HepG2 (cell line): ENCODE measurements at places on chromosomes 6 and 20. TPM values are rescaled to one million over a fixed set of nuclear protein-coding genes. Genes with fewer than 3 reads are reported as not detected.

DNA sequence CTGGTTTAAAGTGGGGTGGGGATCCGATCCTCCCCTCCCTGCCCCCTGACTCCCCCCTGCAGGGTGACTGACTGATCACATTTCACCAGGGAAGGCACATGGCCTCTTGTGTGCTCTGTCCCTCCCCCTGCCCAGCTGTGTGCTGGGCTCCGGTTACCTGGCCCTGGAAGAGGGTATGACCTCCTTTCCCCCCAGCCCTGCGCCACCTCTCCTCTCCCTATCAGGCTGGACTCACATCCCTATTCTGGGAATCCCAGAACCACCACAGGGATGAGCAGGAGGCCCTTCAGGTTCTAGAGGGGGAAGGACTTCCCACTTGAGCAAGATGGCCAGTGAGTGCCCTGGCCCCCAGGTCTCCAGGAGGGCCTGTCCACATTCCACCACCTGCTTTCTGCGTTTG lies 2.1 kb upstream of the IP6K3 start:
- H3K4me1 ChIP-seq, result peaks cover 65% of the 10 kb centered on the region
- no peaks in the 10 kb centered on the region for H3K36me3 ChIP-seq
- H3K27ac ChIP-seq, result no peak overlapping the region
- DNase-seq, result no peak

DNA sequence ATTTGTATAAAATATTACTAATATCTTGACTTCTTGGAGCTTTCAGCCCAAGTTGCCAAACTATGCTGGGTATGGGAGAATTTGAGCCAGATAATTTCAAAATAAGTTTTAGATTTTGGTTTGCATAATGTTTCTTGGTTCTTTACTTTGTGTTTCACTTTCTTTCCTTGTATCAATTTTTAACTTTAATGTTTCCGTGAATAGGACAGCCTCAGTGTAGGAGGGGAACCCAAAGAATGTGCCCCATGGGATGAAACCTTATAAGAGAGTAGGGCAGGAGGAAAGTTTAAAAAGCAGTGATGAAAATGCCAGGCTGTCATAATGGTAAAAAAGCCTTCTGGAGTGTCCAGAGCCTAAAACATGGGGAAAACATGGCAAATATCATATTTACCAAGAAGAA lies 252.4 kb upstream of the IRAK1BP1 start:
- H3K4me3 ChIP-seq, result no peak overlapping the region
- no peaks in the 10 kb centered on the region for H3K27me3 ChIP-seq
- H3K4me1 ChIP-seq, result no peaks in the 10 kb centered on the region
- H3K27ac ChIP-seq, result no peak overlapping the region
- DNase-seq, result no peak

- no peak overlapping the region for H3K27ac ChIP-seq
- H3K36me3 ChIP-seq, result no peaks in the 10 kb centered on the region
Observed at GRCh38 chr6:89310929-89311328, 4.2 kb downstream of the GABRR2 start.

DNA sequence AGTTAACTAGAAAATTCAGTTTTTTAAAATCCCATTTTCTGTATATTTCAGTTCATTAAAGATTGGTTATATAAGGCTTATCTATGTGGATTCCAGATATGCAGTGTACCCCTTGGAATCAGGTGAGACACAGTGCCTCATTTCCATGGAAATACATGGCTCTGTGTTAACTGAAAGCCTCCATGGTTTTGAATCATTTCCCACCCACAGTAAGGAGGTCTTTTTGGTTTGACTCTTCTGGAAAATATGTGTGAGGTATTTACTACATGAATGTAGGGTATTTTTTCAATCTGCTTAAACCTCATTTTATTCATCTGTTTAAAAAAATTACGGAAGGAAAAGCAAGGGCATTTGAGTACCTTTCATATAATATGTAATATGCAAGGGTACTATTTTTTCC lies 25.5 kb downstream of the RNF144B start:
- no peak overlapping the region for H3K4me3 ChIP-seq
- DNase-seq, result no peak
- H3K4me1 ChIP-seq, result peaks cover 10% of the 10 kb centered on the region
- H3K27me3 ChIP-seq, result no peaks in the 10 kb centered on the region
- no peak overlapping the region for H3K27ac ChIP-seq
- H3K36me3 ChIP-seq, result no peaks in the 10 kb centered on the region; the same call in 1 of the 2 replicates

DNA sequence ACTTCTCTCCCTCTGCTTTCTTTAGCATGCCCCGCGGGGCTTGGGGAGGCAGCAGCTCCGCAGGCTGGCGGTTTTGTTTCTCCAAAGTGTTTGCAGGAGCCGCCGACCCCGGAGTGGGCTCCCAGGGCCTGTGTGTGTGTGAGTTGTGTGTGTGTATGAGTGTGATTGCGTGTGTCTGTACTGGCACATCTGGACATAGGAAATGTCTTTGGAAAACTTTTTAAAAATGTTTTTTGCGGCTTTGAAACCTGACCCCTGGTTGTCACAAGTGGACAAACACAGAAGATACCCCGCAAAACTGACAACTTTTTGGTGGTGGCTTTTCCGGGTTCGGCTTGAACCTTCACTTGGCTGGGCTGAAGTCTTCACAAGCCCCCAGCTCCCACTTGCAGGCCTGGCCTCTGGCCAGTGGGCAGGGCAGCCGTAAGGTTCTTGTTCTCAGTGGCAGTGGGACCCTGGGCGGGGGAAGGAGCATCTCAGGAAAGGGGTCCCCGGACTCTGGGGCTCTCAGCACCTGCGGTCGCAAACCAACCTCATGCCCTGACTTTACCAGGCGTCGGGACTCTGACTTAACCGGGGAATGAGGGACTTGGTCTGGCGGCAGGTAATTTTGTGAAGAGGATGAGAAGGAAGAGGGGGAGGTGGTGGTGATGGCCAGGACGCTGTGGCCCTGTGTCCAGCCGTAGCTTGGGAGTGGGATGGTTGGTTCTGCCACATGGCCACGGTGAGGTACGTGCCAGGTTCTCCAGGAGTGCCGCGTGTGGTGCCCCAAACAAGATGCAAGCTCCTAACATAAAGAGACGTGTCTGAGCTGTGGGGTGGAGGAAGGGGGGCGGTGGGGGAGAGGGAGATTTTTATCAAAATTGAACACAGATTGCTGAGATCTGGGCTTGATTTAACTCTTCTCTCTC lies 619 bp downstream of the DAAM2 start:
- no peaks in the 10 kb centered on the region for H3K36me3 ChIP-seq
- no peak overlapping the region for H3K27ac ChIP-seq
- H3K4me3 ChIP-seq, result no peak overlapping the region; the same call in 1 of the 2 replicates
- peaks cover 22% of the 10 kb centered on the region; the same call in 2 of the 3 replicates for H3K27me3 ChIP-seq
- no peaks in the 10 kb centered on the region for H3K4me1 ChIP-seq

GRCh38 chr6:35161266-35161665 lies 20.1 kb upstream of the TCP11 start:
- H3K36me3 ChIP-seq, result no peaks in the 10 kb centered on the region
- no peak overlapping the region for H3K4me3 ChIP-seq

DNA sequence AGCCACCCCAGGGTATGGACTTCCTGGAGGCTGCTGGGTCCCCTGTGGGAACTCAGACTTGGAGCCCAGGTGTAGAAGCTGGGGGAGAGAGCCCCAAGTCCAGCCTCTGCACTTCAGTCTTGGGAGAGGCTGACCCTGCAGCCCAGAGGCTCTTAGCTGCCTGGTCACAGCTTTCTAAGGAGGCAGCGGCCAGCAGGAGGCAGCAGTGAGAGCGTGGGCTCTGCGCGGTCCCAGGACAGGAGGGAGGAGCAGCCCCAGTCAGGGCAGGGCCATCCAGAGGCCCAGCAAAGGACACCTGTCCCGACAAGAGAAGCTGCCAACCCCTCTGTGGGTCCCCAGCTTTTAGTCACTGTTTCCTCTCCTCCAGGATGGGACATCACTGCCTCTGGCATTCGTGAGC lies 9.4 kb downstream of the TREML2 start:
- H3K4me1 ChIP-seq, result no peaks in the 10 kb centered on the region
- H3K4me3 ChIP-seq, result no peak overlapping the region
- H3K27ac ChIP-seq, result no peak overlapping the region
- H3K27me3 ChIP-seq, result peaks cover 17% of the 10 kb centered on the region
- no peak for DNase-seq

RIPOR3 gene
- not detected in 2 replicates for total RNA-seq

DSP gene
- total RNA-seq, result 89.8 and 133 TPM in 2 replicates

NHLRC1 gene
- 0.11 and 0.20 TPM in 2 replicates for total RNA-seq

GNAS-AS1 gene
- total RNA-seq, result not detected in 2 replicates

OOEP gene
- total RNA-seq, result not detected in 2 replicates
